ENCODE measurements at places on chromosomes 16 and 17.

- DNase-seq: peak; percentile 42
Measured at GRCh38 chr16:57475711-57476339, 10.5 kb downstream of the DOK4 start.

GRCh38 chr17:33802349-33803198, 452.5 kb upstream of the CCL2 start:
- no peak for DNase-seq

- no peak for DNase-seq
Measured at GRCh38 chr17:31549121-31549524, 157.6 kb downstream of the RAB11FIP4 start.

- no peak for DNase-seq
Measured at GRCh38 chr17:69560987-69561441, 146.5 kb downstream of the MAP2K6 start.

DNA sequence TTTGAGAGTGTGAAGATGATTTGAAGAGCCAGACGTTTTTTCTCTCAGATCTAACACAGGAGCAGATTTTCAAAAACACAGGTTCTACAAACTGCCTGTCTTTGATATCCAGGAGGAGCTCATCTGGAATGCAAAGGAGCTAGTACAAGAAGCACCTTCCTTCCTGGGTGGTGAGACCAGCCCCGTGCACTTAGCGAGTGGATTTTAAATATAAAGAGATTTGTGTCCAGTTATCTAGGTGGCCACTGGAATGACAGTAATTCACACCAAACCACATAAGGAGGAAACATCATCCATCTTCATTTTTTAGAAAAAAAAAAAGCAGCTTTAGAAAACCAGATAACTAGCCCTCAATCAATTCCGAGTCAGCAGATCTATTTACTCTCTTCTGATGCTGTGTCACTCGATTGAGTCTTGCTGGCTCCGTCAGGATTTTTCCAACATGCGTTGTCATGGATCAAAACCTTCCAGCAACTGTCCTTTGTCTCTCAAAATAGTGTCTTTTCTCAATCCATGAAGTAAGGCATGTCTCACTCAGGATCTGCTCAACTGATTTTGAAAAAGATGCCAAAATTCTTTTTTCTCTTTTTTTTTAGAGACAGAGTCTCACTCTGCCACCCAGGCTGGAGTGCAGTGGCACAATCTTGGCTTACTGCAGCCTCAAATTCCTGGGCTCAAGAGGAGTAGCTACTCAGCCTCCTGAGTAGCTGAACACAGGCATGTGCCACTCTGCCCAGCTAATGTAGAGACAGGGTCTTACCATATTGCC, 451.2 kb upstream of the PSMD7 start:
- no peak for DNase-seq

DNA sequence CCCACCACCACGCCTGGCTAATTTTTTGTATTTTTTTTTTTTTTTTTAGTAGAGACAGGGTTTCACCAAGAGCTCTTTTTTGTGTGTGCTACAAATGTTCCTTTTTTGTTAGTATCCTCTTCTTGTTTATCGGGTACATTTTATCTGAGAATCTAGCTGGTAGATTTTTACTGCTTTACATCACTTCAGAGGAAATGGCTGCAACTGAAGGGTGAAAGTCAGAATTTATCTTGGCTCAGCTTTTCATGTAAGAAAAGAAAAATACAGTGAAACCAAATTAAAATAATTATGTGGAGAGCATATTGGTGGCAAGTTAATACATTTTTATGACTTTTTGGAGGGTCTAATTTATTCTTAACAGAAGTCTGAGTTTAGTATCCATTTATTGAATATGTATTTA, 26.0 kb downstream of the CBFB start:
- no peak for DNase-seq

- no peak for DNase-seq
Measured at GRCh38 chr16:19114359-19115147, 789 bp downstream of the ITPRIPL2 start.

GRCh38 chr17:75249564-75249963, 11.8 kb downstream of the GGA3 start:
- DNase-seq: no peak

GRCh38 chr16:27267037-27267677, 1.4 kb downstream of the NSMCE1 start:
- DNase-seq: no peak

GRCh38 chr17:82287868-82288801, 14.6 kb upstream of the CSNK1D start:
- DNase-seq: no peak

DNA sequence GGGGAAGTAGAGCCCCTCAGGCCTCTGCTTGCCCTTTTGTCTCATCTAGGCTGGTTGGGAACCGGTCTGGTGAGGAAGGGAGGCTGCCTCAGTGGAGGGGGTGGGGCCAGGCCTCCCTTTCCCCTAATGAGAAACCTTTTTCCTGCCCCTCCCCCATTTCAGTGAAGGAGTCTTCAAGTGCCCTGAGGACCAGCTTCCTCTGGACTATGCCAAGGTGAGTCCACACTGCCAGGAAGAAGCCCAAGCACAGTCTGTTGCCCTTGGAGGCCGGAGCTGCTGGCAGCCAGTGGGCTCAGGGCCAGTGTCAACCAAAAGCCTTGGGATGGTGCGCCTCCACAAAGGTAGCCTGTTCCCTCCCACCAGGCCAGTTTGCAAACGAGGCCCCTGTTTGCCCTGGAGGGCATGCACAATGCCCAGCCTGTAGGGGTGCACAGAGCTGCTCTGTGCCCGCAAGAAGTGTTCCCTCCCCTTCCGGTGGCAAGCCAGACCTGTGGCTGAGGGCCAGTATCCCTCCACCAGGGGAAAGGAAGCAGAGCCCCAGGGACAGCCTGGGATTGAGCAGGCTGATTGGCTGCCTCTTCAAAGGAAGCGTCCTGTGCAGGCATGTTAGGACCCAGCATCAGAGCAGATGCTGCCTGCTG, 3.4 kb downstream of the TRAF4 start:
- DNase-seq: no peak

GRCh38 chr17:6165806-6166205, 95.6 kb downstream of the WSCD1 start:
- no peak for DNase-seq

DNA sequence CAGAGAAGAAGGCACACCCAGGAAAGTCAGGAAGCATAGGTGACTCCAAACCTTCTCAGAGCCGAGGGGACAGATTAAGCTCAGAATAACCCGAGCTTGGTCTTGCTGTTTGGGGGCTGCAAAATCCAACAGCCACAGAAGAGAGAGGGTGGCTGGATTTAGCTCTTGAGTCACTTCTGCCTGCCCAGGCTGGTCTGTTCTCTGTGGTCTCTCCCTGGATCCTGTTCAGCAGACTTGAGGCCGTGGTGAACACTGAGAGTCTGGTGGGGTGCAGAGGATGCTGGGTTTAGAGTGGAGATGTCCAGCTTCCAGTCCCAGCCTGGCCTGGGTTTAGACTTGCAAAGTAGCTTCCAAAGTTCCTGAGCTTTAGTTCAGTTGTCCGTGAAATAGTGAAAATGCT, 8.8 kb downstream of the SLC26A11 start:
- DNase-seq: no peak

- no peak for DNase-seq
Measured at GRCh38 chr17:31522284-31522931, 130.9 kb downstream of the RAB11FIP4 start.

DNA sequence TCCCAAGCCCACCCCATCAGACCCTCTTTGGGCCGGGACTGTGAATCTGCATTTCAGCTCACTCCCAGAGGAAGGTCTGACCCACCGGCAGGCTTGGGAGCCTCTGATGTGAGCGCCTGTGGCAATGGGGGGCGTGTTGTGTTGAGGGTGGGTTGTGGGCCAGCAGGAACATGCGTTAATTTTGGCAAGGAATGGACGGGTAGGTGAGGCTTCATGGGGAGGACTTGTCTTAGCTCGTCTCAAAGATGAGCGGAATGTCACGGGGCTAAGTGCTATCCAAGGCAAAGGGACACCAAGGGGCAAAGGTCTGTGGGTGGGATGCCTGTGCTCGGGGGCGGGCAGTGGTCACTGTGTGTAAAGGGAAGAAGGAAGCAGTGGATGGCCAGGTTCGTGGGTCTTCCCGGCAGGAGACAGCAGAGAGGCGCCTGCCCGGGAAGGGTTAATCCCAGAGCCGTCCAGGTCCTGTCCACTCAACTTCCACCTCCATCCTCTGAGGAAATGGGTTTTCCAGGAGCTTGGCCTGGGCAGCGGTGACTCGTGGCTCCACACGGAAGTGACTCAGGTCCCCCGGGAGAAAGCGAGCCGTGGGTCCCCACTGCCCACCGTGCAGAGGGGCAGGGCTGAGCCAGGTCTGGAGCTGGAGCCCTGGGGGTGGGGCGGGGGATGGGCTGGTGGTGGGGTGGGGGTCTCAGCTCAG, 17.4 kb downstream of the ADGRG1 start:
- no peak for DNase-seq

DNA sequence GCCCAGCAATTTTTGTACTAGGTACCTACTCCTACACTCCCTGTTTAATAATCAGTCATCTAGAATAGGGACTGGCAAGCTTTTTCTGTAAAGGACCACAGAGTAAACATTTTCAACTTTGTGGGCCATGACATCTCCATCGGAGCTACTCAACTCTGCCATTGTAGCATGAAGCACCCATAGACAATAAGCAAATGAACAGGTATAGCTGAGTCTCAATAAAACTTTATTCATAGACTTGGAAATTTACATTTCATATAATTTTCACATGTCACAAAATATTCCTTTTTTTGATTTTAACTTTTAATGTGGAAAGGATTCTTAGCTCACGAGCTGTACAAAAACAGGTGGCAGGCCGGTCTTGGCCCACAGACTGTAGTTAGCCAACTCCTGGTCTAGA, 345.8 kb downstream of the SOX9 start:
- DNase-seq: no peak

DNA sequence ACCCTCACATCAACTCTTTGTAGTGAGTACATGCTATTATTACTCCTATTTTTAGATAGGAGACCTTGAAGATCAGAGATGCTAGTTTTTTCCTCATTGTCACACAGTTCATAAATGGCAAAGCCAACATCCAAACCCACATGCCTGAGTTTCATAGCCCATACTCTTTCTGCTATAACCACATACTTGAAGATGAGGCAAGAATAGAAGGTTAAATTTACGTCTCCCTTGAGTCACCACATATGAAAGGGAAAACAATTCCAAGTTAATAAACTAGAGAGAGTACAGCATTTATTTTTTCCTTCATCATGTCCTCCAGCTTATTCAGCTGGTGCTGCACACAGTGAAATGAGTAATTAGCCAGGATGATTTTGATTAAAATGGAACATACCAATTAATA, 23.7 kb downstream of the NUDT7 start:
- DNase-seq: no peak

DNA sequence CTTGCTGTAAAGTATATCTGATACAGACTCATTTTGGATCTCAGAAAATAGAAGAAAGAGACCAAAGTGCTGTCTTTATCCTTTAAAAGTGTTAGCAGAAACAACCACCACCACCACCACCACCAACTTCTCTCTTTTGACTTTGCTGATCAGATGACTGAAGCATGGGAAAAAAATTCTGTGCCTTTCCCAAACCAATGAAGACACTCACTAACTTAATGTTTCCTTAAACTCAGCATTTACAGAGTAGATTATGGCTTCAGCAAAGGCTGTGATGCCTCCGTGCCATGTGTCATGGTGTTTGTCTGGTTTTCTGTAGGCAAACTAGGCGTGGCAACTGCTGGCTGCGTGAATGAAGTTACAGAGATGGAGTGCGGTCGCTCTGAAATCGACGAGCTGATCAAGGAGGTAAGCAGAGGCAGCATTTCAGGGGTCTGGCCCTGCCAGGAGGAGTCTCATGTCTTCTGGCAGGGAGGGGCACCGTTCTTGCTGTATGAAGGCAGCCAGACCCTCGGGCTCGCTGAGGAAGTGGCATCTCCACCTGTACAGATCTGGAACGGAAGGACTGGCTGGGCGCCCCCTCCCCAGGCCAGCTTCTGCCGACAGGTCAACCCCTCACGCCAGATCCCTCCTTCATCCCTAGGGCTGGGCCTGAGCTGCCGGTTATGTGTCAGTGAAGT, 12.4 kb downstream of the IRF8 start:
- DNase-seq: no peak

DNA sequence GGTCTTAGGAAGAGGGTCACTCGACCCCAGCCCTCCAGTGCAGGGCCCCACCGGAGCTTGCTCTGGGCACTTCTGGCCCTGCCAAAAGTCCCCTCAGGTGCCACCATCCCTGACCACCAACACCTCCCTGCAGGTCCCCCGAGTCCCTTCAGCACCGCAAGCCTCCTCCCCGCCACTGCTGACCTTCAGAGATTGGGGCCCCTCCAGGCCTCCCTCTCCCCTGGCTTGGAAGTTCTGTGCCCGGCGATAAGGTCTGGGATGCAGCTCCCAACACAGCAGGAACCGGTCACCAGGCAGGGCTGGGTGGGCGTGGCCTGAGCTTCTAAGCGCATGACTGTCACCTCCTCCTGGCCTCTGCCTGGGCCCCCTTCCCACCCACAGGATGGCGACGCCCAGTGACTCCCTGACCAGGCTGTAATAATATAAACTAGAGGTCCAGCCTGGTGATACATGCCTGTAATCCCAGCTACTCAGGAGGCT, 11.2 kb downstream of the PIEZO1 start:
- DNase-seq: no peak

- DNase-seq: no peak
Measured at GRCh38 chr16:20938426-20938825, 37.9 kb downstream of the LYRM1 start.

DNA sequence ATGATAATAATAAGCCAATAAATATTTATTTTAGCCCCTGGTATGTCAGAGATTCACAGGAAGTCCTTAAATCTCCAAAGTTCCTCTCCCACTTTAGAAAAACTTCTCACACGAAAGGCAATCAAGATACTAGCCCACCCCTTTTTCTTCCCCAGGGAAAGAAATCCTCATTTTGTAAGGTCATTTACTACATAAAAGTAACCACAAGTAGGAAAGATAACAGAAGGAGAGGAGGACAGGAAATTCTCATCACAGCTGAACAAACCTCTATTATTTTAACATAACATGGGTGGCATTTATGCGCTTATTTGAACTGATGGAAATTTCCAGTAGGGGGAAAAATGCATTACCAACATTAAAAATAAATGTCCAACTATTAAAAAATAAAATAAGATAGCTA, 3.4 kb downstream of the FAM222B start:
- DNase-seq: no peak

GRCh38 chr17:29347831-29348629, 42.1 kb upstream of the TAOK1 start:
- DNase-seq: no peak

DNA sequence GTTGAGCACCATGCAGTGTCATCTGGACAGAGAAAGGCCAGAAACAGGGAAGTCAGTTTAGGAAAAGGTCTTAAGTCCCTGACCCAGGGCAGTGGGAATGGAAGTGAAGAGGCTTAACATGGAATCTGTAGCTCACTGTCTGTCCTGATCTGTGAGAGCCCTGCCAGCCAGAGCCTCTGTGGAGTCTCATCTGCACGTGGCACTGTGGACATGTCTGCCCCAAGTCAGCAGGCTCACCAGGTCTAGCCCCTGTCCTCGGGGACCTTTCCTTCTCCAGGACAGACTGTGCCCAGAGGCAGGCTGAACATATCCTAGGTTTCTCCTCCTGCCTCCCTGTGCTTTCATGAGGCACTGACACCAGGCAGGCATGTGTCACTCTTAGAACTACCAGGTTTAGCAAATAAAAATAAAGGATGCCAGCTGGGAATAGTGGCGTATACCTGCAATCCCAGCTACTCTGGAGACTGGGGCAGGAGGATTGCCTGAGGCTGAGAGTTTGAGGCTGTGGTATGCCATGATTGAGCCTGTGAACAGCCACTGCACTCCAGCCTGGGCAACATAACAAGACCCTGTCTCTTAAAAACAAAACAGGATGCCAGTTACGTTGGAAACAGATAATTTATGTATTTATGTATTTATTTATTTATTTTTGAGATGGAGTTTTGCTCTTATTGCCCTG, 22.4 kb downstream of the UNK start:
- no peak for DNase-seq

All from stimulated activated CD4-positive, alpha-beta T cell treated with anti-CD3 and anti-CD28 coated beads, Interleukin-2, amount 100 ng/mL, for 4 hours (primary cell).